Stimulated activated CD8-positive, alpha-beta memory T cell treated with anti-CD3 and anti-CD28 coated beads, Interleukin-4, amount 100 ng/mL, for 4 hours (primary cell): ENCODE measurements at places on chromosomes 16 and 17.

- no peak for DNase-seq
Observed at GRCh38 chr17:78345791-78346494, 13.9 kb downstream of the SOCS3 start.

DNA sequence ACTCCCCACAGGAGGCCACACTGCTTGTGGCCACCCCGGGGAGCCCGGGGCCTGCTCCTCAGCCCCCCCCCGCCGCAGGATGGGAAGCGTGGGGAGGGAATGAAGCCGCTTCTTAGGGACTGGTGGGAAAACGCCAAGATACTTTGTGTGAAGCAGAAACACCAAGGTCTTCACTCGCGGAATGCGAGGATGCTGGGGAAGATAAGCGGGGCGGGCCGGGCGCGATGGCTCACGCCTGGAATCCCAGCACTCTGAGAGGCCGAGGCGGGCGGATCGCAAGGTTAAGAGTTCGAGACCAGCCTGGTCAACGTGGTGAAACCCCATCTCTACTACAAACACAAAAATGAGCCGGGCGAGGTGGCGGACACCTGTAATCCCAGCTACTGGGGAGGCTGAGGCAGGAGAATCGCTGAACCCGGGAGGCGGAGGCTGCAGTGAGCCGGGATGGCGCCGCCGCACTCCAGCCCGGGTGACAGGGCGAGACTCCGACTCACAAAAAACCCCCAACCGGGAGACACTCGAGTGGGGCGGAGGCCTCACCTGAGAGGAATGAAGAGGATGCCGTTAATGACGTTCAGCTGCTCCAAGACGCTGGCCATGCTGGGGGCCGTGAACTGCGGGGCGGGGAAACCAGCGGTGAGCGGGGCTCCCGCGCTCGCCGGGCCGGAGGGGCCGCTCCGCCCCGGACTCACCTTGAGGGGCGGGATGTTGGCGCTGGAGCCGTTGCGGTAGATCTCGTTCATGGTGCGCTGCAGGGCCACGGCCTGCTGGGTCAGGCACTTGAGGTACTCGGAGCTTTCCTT is 20.3 kb downstream of the CLUH start:
- DNase-seq: no peak

DNA sequence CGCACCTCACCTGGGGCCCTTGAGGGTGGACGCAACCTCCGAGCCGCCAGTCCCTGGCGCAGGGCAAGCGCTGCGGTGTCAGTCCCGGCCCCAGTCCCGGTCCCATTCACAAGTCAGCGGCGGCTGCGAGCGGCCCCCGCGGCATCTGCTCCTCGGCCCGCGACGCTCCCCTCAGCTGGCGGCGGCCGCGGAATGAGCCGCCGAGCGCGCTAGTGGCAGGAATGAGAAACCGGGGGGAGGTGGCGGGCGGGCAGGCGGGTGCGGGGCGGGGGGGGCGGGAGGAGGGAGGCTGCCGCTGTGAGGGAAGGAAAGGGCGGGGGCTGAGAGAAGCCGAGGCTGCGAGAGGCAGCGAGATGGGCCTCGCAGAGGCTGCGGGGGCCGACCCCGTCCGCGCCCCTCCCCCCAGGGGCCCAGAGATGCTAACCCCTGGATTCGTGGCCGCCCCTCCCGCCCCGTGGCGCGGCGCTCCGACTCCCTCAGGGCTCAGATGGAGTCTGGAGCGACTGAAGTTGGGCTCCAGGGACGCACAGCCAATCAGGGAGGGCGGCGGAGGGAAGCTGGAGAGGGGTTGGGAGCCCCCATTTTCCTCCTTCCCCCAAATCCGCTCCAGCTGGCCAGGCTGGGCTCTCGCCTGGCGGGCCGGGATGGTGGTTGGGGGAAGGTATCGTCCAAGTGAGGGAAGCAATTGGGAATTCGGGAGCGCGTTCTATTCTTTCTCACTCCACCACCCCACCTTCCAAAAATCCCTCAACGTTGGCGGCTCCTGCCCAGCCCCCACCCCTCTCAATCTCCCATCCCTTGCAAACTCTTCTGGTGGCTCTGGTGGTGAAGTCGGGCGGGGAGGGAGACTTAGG is at the start of gene CDH11:
Gene CDH11 (minus strand): TSS at position 194 of the 854 bp plus-strand sequence. CDS start 117,194 bp downstream, outside the sequence.
- no peak for DNase-seq

DNA sequence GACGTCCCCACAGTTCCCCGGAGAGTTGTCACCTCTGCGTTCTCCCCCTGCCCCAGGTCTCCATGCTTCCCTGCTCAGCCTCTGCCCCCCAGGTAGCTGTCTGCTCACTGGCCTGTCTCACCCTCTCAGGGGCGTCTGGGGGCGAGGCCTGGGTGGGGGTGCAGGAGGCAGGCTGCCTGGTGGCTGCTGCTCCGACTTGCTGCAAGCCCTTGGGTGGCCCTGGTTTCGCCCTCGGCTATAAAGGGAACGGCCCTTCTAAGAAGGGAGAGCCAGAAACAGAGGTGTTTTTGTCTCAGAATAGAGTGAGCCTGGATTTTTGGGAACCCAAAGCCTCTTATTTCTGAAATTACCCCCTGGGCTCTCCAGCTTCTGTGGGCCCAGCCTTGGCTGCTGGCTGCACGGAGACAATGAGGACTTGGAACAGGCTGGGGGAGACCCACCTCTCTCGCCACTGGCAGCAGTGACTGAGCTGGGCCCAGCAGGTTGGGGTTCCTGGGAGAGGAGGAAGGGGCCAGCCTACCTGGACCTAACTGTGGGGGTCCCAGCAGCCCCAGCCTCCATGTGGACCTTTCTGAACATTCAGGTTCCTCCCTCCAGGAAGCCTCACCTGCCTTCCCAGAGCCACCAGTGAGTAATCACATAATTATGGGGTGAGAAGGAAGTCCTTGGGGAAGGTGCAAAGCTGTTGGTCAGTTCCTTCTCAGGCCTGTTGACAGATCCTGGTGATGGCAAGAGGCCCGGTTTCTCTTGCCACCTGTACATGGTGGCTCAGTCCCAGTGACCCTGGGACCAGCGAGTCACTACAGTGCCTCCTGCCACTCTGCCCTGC is 15.5 kb upstream of the SPNS2 start:
- DNase-seq: no peak

DNA sequence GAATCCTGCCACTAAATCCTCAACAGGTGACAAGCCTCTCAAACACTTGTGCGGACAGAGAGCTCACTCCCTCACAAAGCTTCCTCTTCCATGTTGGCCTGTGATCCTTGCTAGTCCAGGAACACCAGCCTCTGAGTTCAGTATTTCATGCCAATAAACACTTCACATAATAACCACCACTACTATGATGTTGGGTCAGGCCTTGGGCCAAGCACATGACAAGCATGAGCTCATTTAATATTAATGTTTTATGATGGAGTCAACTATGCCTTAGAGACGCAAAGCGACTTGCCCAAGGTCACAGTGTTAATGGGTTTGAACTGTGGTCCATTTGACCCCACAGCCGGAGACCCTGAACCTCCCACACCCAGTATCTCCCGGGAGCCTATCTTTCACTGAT is 129.1 kb downstream of the GAS7 start:
- DNase-seq: no peak

GRCh38 chr16:84672276-84673202 is 24.2 kb downstream of the KLHL36 start:
- DNase-seq: peak; percentile 52

DNA sequence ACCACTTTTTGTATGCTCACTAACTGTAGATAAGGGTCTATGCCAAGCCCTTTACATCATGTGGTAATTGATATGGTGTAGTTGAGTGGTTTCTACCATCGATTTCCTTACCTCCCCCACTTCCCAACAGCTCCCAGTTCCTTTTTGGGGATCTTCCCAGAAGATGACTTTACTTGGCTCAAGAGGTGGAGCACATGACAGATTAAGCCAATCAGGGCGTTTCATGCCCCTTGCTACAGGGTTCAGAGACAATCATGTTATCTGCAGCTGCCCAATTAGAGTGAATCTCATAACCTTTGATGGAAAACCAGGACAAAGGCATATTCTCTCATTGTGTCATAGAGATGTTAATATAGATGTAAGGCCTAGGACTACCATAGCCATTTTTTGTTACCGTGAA is 16.2 kb upstream of the BMERB1 start:
- no peak for DNase-seq

- DNase-seq: no peak
Observed at GRCh38 chr16:74257061-74257460, 39.6 kb upstream of the PSMD7 start.

DNA sequence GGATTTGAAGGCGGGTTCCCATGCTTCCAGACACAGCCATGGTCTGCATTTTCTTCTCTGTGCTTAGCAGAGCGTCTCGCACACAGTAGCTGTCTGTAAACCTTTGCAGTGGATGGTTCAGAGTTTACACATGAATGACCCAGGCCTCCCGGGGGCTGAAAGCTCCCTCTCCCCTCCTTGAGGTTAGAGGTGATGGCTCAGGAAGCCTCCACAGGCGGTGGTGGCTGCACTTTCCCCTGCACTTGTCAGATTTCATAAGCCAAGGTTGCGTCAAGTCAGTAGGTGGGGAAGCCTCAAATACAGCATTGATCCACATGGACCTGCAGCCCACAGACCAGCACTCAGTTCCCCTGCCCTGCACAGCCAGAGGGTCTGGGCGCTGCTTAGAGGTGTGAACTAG is 211.9 kb downstream of the KATNIP start:
- no peak for DNase-seq

GRCh38 chr16:35664091-35664693 is 2204.8 kb downstream of the TP53TG3F start:
- no peak for DNase-seq
